ENCODE measurements at places on chromosomes 2 and 18.

- DNase-seq, result no peak
Observed at GRCh38 chr2:227906991-227907390, 35.6 kb downstream of the DAW1 start.

GRCh38 chr18:44915661-44916060, 235.0 kb downstream of the SETBP1 start:
- DNase-seq, result no peak

DNA sequence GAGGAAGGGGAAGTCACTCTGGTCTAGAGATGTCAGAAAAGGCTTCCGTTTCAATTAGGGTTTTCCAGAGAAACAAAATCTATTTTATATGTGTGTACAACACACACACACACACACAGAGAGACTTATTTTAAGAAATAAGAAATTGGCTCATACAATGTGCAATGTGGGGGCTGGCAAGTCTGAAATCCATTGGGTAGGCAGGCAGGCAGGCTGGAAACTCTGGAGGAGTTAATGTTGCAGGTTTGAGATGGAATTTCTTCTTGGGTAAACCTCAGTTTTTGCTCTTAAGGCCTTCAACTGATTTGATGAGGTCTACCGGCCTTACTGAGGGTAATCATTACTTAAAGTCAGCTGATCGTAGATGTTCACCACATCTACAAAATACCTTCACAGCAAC, 62.6 kb downstream of the MDH1 start:
- no peak for DNase-seq

DNA sequence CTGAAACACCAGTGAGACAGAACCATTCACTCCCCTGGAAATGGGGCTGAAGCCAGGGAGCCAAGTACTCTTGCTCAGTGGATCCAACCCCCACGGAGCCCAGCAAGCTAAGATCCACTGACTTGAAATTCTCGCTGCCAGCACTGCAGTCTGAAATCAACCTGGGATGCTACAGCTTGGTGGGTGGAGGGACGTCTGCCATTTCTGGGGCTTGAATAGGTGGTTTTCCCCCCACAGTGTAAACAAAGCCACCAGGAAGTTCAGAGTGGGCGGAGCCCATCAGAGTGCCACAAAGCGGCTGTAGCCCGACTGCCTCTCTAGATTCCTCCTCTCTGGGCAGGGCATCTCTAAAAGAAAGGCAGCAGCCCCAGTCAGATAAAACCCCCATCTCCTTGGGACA, 292.8 kb downstream of the LNPK start:
- no peak for DNase-seq

GRCh38 chr18:57048859-57049258, 98.0 kb upstream of the BOD1L2 start:
- DNase-seq, result no peak

DNA sequence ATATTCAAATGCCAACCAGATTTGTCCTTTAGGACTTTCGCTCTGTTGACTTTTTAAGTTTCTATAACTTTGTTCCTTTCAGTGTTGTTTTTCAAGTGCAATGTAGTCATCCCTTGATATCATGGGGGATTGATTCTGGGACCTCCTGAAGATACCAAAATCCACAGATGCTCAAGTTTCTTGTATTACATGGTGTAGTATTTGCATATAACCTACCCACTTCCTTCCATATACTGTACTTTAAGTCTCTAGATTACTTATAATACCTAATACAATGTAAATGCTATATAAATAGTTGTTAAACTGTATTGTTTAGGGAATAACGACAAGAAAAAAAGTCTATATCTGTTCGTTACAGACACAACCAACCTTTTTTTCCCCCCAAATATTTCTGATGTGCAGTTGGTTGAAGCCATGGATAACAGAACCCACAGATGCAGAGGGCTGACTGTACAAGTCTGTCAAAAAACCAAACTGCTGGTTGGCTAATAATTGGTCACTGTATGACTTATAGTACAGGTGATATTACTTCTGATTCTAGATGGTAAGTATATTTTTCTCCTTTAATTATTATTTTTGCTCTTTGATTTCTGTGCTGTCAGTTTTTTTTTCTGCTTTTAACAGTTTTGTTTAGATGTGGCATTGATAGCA, 201.7 kb upstream of the STON1 start:
- no peak for DNase-seq

GRCh38 chr2:25512707-25513106, 160.7 kb downstream of the DTNB start:
- DNase-seq, result no peak

DNA sequence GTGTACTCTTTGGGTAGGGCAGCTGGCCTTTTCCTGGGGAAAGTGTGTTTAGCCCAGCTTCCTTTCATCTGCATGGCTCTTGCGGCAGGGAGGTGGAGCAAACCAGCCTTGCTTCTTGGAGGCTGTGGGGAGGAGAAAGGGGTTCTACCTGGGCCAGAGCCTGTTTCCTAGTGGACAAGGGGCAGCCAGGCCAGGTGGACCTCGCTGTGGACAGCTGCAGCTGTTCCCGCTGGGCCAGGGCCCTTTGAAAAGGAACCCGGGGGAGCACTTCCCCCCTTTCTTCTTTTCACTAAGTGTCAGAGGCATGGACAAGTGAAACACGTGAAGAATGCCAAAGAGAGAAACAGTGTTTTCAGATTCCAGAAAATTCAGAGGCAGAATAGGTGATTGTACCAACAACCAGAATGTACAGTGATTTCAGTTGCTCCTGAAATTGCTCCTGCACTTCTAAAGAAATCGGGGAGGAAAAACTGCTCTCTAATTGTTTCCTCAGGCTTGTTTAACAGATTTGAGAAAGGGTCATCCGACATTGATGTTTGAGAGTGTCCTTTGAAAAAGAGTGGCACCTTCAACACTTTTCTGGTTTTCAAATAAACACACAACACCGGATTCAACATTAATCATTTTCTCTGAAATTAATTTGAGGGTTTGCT, 3.9 kb downstream of the GLI2 start:
- DNase-seq, result no peak

DNA sequence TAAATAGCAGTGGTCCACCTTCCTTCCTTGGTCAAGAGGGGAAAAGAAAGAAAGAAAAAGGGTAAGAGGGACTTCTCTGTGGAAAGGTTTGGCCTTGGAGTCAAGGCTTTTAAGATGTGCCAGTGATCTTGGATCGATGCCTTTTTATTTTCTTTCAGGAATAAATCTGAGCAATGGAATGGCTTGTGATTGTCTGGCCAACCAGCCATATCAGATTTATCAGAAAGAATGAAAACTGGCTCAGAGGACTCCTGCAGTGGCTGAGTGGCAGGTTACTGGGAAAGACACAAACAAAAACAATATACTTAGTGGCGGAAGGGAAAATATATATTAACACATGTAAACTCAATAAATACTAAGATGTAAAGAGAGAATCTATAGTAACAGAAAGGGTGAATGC, 4.3 kb downstream of the ERBB4 start:
- DNase-seq, result no peak

GRCh38 chr18:3060667-3061580, 48.0 kb upstream of the LPIN2 start:
- no peak for DNase-seq

DNA sequence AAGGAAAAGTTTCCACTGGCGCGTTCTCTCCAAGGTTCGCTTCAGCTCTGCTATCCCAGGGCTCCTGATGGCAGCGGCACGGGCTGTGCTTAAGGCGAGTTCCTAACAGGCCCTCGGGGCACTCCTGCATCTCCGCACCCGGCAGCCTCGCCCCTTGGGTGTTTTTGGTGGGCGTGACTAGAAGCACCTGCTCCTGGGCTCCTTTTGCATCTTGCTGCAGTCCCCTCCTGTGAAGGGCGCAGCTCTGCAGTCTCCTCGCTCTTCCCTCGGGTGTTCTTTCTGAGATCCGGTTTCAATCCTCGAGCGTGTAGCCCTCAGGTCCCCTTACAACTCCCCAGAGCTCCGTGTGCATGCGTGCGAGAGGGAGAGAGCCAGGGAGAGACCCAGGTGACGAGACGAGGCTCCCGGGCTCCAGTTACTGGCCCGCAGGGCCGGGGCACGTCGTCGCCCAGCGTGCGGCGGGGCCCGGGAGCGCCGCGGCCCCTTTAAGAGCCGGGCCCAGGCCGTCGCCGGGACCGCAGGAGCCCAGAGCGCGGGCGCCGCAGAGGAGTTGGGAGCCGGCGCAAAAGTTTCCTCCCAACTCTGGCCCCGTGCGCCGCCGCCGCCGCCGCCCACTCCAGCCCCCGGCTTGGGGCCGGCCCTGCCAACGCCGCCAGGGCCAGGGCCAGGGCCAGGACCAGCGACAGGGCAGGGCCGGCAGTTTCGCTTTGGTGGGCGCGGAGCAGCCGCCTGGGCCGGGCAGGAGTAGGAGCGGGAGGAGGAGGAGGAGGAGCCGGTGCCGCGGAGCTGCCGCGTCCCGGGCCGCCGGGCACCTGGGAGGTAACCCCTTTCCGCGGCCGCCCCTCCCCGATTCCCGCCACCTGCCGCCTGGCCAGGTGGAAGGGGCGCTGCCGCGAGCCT, at the start of gene PARD3B:
TSS of gene PARD3B (plus strand) at position 515 of the 900 bp plus-strand sequence. CDS start 525 bp downstream, outside the sequence.
- no peak for DNase-seq

DNA sequence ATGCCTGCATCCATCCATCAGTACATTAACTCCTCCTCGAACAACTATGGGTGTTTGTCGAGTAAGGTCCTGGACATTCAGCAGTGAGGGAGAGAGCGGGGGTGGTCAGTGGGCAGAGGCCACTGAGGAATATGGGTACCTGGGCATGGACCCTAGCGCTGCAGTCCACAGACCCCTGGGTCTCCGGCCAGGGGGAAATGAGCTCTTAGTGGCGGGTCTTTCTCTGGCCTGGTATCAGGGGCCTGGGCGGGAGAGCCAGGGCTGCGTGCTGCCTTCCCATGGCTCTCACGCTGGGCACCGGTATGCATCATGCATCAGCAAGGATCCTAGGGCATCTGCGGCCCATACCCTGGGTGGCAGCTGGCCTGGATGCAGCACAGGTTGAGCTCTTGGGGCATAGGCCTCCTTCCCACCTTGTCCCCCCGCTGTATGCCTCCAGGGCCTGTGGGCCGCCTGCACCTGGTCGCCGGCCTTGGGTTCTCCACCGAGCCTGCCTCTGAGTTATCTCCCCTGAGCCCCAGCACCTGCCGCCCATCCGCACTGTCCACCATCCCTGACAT, 1.3 kb upstream of the MOCOS start:
- DNase-seq, result no peak

DNA sequence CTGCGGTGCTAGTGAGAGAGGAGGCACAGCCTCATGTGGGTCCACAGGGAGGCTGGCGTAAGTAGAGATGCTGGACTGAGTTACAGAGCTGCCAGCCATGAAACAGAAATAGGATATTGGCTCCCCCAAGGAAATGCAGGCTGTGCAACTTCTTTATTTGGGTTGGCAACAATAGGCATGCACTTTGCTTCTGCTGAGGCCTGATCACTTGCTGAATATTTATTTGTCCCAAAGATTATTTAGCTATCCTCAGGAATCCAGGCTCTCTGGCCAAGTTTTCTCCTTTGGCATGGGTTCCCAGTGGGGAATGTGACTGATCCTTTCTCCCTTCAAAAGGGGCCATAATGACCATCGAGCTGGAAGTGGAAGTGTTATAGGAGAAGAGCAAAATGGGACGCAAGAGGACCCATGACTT, 60.0 kb downstream of the MAPK4 start:
- no peak for DNase-seq

GRCh38 chr2:100718065-100718629, 101.8 kb upstream of the NPAS2 start:
- no peak for DNase-seq

- no peak for DNase-seq
Observed at GRCh38 chr2:66704786-66705185, 269.9 kb downstream of the MEIS1 start.

GRCh38 chr2:213253162-213253561, 31.1 kb upstream of the SPAG16 start:
- DNase-seq, result no peak

GRCh38 chr2:9637330-9637729, 6.5 kb upstream of the YWHAQ start:
- DNase-seq, result no peak

GRCh38 chr2:47616506-47616905, 166.4 kb upstream of the MSH6 start:
- no peak for DNase-seq

- DNase-seq, result no peak
Observed at GRCh38 chr2:12918835-12919445, 202.2 kb downstream of the TRIB2 start.

DNA sequence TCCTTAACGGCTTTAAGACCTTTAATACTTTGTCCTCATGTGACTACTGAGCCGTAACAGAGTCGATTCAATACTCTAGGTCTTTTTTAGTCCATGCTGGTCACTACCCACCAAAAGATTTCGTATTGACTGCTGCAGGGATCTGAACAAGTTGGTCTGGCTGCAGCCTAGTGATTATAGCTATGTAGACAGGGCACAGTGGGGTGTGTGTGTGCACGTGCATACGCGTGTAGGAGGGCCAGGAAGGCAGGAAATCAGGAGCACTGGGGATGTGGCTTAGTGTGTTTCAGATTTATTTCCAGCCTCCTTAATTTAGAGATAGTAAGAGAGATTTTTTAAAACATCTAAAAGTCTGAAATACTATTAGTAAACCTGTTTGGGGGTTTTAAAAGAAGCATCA, 161.4 kb downstream of the MYO3B start:
- no peak for DNase-seq

- DNase-seq, result no peak
Observed at GRCh38 chr2:182144041-182144775, 158.6 kb downstream of the PPP1R1C start.

All from cerebellar cortex (tissue), 1 donor.